ENCODE measurements at places on chromosomes 3 and 15.

GRCh38 chr3:42804831-42805132, 492 bp upstream of the HIGD1A start:
- no peak for DNase-seq

DNA sequence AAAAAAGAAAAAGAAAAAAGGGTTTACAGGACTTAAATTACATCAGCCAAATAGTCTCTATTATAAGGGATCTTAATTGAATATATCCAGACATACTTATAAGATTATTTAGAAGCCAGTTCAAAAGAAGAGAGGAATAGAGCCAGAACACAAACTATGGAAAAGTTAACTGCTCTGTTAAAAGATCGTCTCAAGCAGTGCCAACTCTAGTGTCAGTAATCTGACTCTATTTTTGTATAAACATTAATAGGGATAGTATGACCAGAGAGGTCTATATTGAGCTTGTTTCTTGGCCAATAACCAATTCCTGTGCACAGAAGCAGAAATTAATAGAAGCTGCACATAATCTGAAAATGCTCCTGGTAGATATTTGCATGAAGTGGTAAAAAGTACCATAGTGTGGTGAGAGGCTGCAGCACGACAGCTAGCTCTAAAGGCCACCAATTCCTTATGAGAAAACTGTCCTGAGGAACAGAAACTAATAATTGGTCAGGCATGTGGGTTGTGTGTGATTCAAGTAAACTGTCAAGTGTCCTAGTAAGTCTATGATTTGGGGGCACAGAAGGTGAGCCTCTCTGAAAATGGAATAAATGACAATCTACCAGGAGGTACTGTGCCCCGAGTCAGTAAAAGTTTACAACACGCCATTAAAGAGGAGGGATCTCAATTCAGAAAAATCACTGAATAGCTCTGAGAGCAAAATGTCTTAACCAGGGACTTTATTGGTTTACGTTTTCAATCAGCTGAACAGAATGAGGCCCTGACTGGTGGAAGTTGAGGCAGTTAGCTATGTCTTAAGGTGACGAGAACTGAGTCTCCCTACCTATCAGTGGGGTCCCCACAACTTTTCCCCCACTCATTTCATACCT, 51.5 kb upstream of the NANOGP8 start:
- DNase-seq = no peak

- DNase-seq = peak; percentile 11
These were observed 13.9 kb downstream of the EOGT start for GRCh38 chr3:68999605-69000004.

DNA sequence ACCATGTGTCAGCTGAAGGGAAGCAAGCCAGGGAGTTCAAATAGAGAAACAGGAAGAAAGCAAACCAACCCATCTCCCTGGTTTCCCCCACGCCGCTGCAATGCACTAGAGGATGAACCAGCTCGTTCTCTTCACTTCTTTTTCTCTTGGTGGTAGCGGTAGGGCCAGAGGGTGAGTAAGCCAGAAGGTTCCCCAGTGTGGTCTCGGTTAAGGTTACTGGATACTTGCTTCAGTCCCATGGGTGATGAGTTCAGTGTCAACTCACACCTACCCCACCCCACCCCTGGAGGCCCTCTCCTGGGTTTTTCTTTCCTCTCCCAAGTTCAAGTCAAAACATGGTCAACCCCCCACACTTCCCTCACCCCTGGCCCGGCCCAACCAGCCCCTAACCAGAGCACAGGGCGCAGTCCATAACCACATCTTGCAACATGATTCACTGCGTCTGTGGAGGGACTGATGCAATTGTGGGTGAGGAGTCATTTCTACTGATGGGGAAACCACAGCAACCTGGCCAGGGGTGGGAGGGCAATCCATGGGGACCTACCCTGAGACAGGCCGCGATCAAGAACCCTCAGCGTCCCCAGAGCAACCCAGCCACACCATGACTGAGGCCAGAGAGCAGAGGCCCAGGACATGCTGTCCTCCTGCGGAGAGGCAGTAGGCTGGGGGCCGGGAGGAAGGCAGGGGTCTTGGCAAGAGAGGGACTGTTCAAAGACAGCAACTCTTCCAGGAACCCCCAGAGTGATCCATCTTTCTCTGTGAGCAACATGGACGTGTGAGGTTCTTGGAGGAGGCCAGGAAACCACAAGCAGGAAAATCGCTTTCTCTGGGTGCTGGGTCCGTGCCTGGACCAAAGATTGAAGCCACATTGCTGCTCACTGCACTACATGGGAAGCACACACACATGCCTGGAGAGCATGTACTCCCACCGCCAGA, 276.6 kb downstream of the UACA start:
- DNase-seq = peak; percentile 94

GRCh38 chr3:139118835-139119234, 74.1 kb upstream of the PRR23C start:
- no peak for DNase-seq

DNA sequence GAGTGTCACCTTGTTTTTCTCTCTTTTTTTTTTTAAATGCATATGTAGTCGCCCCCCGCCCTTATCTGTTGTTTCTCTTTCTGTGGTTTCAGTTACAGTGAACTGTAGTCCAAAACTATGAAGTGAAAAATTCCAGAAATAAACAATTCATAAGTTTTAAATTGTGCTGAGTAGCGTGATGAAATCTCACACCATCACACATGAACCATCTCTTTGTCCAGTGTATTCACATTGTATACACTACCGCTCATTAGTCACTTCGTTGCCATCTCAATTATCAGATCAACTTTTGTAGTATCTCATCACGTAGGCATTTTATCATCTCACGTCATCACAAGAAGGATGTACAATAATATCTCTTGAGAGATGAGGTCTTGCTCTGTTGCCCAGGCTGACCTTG, 62.5 kb upstream of the MLF1 start:
- peak; percentile 49 for DNase-seq

DNA sequence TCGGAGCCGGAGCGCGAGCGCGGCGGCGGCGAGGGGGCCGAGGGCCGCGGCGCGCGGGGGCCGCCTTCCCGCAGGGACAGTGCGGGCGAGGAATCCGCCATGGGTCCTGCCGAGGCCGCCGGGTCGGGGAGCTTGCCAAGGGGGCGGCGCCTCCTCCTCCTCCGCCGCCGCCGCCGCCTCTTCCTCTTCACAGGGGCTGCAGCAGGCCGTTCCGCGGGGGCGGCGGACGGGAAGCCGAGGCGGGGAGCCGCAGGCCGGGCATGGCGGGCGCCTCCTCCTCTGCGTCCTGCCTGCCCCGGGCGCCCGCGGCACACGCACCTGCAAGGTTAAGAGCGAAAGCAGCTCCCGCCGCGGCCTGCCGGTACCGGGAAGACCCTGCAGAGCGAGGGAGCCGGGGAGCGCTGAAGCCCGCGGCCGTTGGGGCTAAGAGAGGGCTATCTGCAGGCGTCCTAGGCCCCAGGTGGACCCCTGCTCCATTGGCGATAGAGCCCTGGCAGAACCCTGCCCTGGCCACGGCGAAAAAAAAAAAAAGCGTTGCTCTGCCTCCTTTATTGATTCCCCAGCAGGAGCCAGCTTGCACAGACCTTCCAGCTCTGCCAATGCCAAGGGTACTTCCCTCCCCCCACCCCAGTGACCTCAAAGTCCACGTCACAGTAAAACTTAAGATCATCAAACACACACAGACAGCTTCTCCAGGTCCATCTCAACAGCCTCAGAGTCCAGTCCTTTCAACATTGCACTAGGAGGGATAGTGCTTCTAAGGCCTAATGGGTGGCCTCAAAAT, at the start of gene LYSMD2:
Gene LYSMD2, minus strand, starts transcription at position 134 of the 784 bp plus-strand sequence. Its CDS starts 33 bp downstream, at position 101.
- DNase-seq = peak; percentile 57

All from fibroblast of skin of right quadriceps (primary cell).